ENCODE measurements at places on chromosomes 4 and X. TPM values are rescaled to one million over a fixed set of nuclear protein-coding genes. Genes with fewer than 3 reads are reported as not detected.

Gene PCDH19
- total RNA-seq, result 0.04 TPM

Gene RCHY1
- 14.4 TPM for total RNA-seq

Gene EPHA5
- total RNA-seq, result 0.45 TPM

Gene COL4A6
- total RNA-seq, result 13.3 TPM

Gene RIPPLY1
- not detected for total RNA-seq

Gene ARHGAP6
- total RNA-seq, result not detected

Gene CFAP299
- total RNA-seq, result not detected

Gene GYG2
- total RNA-seq, result 4.8 TPM

Gene CXCL3
- 4.4 TPM for total RNA-seq

Gene SPATA4
- 0.22 TPM for total RNA-seq

Gene NSDHL
- 41.9 TPM for total RNA-seq

Gene NHS
- total RNA-seq, result 4.3 TPM

Gene RAB40AL
- 0.27 TPM for total RNA-seq

Gene ARHGAP36
- not detected for total RNA-seq

Gene KCNE5
- total RNA-seq, result 0.09 TPM

Gene FAM47A
- total RNA-seq, result not detected

Gene TRAM1L1
- 0.66 TPM for total RNA-seq

Gene MAGEB10
- not detected for total RNA-seq

Gene SSX4
- total RNA-seq, result not detected

Gene DRD5
- not detected for total RNA-seq

Gene GLOD5
- total RNA-seq, result not detected

Gene SLC9B1
- total RNA-seq, result not detected

Gene FATE1
- total RNA-seq, result not detected

Gene PNMA3
- 0.27 TPM for total RNA-seq

Gene ZNF711
- total RNA-seq, result 1.1 TPM

Gene SLC35A2
- total RNA-seq, result 68.8 TPM

Gene TLR2
- total RNA-seq, result 1.1 TPM

Gene ETNPPL
- not detected for total RNA-seq

Gene WDR1
- total RNA-seq, result 229 TPM

Gene SHISA3
- total RNA-seq, result not detected

Gene DCK
- total RNA-seq, result 17.1 TPM
